Heart right ventricle (tissue), 16 donors: ENCODE measurements at places on chromosomes 3 and 15. TPM values are rescaled to one million over a fixed set of nuclear protein-coding genes. Genes with fewer than 3 reads are reported as not detected.

The GP5 gene
- total RNA-seq = not detected

DNA sequence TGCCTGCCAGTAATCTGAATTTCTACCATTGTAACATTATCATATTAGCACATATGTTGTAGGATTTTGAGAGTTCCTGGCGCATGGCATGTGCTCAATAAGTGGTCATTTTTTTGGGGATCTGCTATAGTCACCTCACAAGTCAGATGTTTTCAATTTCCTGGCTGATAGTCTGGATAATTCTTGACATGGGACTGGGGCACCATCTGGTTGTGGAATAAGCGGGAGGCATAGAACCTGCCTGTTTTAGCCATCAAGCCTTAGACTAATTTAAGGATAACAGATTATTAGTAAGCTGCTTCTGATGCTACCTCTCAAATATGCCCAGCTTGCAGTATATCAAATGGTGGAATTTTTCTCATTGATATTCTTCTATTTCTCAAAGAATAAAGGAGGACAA lies 39.1 kb downstream of the GASK1A start:
- no peak for DNase-seq

- no peak for DNase-seq
Measured at GRCh38 chr3:38000965-38001455, 10.4 kb downstream of the VILL start.

GRCh38 chr3:52109611-52110301 lies 44.5 kb downstream of the POC1A start:
- DNase-seq = no peak

DNA sequence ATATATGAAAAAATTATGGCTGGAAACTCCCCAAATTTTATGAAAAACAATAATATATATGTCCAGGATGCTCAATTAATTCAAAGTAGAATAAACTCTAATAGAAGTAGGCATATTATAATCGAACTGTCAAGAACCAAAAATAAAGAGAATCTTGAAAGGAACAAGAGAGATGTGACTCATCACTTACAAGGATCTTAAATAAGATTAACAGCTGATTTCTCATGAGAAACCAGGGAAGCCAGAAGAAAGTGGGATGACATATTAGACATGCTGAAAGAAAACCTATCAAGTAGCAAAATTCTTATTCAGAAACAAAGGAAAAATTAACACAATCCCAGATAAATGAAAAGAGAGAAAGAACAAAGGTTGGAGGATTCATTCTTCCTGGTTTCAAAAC lies 66.8 kb downstream of the FAIM start:
- no peak for DNase-seq

GRCh38 chr3:33954956-33955355 lies 156.5 kb downstream of the PDCD6IP start:
- DNase-seq = no peak
